ENCODE measurements at places on chromosomes 2 and 18.
A peak's percentile ranks its signal among the peaks of the same experiment; 100 is the strongest.

DNA sequence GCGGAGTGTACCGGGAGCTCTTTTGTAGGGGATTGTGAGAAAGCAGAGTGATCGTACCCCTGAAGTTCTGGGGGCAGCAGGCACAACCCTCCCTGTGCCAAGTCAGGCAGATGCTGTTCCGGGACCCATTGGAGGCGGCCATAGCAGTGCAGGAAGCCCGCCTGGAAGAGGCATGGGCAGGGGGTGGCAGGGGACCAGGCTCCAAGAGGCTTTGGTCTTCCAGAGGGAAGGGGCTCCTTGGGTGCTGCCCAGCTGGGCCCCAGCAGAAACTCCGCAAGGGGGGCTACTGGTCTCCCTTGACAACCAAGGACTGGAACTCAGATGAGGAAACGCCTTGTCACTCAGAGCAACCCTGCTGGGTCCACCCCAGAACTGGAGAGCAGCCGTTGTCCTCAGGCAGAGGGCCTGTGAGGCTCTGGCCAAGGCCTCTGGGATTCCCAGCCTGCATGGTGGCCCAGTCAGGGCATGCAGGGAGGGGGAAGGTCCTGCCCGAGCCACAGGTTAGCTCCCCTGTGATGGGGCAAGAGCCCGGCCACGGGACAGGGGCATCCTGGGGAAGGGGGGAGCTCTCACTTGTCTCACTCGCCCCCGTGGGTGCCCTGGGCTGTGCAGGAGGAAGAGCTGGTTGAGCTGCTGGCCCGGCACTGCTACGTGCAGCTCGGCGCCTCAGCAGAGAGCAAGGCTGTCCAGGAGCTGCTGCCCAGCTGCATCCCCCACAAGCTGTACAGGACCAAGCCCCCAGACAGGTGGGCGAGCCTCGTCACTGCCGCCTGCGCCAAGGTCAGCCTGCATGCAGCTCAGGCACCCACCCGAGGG, 21.0 kb upstream of the GPR17 start:
- DNase-seq: no peak

GRCh38 chr2:105450471-105450870, 51.6 kb upstream of the FHL2 start:
- no peak for DNase-seq

DNA sequence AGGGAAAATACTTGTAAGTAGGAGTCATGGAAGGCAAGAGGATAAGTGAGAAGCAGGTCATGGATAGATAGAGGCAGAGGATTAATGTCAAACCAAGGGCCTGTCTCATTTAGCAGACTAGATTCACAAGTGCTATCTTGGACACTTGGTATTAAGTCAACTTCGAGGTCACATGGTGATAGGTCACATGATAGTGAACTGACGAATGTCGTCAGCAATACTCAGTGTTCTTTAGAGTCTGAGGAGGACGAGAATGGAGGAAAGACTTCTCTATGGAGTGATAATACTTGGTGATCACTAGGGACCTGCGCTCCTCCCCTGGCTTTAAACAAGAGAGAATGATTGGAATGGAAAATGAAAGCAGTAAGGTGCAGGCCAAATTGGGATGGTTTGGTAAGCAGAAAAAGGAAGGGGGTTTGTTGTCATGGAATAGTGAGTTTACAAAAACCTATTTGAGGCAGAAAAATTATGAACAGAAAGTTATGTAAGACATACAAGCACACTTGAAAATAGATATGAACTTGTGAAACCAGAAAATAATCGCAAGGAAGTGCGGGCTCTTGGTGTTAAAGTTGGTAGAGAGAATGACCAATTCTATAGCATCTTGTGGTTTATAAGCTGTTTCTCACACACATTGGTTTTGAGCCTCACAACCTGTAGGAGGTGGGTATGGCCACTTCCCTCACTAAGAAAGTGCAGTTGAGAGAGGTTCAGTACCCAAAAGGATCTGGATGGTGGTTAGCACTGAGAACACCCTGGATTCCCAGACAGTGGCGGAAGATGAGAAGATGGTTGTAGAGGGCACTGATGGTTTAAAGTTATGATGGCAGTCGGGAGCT, 141.5 kb downstream of the WDSUB1 start:
- no peak for DNase-seq

GRCh38 chr18:60664736-60665135, 292.2 kb upstream of the MC4R start:
- DNase-seq: no peak

GRCh38 chr2:17593841-17594491, 53.5 kb downstream of the VSNL1 start:
- no peak for DNase-seq

- DNase-seq: no peak
These were observed 21.5 kb upstream of the ZNF532 start for GRCh38 chr18:58842978-58843687.

DNA sequence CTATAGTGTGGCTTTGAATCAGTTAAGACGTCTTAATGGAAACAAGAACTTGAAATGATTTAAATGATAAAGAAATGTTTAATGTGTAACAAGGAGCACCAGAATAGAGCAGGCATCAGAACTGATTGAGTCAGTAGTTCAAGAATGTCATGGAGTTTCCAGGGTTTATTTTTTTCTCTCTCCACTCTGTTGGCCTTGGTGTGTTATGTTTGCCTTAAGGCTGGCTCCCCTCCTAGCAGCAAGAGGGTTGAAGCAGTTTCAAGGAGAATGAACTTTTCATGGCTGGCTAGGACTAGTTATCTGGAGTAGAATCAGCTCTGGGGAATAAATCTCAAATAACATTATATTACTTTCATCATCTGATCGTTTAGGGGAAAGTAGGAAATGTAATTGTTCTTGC, 13.4 kb upstream of the GLS start:
- DNase-seq: no peak

DNA sequence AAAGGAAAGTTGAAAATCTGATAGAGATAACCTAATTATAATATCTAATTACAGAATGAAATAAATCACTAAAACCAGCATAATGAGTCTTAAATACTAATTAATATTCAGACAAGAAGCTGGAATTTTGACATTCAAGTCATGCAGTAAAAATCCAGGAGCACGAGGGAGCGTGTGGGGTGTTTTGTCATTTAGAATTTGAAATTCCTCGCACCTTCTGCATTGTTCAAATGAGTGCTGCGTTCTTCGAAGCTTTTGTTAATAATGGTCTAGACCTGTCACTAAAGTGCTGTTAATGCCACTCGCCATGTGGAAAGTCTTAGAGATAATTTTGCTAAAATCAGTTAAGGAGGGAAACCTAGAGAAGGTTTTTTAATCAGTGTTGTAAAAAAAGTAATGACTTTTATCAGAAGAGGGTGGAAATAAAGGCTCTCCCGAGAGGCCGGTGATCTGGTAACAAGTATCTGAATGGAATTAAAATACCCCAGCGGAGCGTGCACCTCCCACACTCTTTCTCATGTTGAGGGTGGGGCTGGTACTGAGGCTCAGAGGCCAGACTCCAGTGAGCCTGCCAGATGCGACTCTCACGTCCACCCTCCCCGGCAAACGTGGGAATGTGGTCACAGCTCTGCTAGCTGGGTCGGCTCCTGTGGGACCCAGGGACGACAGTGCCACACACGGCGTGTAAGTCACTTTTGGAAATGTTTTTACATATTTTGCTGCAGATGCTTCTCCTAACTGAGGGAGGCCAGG, 69.4 kb upstream of the MYT1L start:
- no peak for DNase-seq

- no peak for DNase-seq
These were observed 24.2 kb downstream of the SNORC start for GRCh38 chr2:232894251-232894650.

- DNase-seq: no peak
These were observed 129.9 kb downstream of the CACNB4 start for GRCh38 chr2:151968770-151969470.

DNA sequence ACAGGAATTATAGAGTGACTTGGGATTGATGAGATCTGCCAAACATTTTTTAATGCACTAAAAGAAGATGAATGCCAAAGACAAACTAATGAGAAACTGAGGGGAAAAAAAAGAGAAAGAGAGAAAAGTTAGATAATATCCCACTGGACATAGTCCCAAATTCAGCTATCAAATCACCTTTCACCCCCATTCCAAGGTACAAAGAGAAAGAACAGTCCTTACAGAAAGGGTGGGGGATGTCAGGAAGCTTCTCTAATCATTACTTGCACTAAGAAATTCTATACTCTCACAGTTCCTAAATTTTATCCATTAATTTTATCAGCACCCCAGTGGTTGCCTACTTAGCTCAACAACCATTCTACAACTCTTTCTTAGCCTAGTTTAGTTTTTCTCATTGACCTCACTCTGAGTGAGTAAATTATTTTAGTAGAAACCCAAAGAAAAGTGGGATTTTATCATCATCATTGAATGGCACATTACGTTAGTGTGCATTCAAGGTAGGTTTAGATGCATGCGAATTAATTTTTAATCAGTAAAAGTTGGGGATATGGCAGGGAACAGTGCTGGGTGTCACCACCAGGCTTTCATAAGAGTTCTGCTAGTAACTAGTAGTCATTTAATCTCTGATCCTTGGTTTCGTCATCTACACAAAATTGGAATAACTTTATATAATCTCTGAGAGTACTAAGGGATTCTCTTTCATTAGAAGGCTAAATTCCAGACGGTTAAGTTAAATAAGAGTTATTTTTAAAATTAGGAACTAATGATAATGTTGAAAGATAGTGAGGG, 85.3 kb upstream of the CYTIP start:
- no peak for DNase-seq

GRCh38 chr2:222024932-222025880, 273.6 kb downstream of the PAX3 start:
- no peak for DNase-seq

DNA sequence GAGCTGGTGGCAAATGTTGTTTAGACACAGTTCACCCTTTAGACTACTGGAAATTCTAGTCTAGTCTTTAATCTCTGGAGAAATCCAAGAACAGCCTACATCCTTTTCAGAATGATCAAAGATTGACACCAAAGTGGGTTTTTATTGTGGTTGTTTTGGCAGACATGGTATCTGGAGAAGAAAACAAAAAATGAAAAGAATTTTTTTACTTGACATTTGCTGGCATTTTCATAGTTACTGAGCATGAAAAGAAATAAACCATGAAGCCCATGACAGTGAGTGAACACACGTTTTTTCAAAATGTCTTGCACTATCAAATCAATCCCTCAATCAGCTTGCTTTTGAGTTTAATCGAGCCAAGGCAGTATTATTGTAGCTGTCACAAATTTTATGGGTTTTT, 125.3 kb downstream of the CCBE1 start:
- DNase-seq: no peak

DNA sequence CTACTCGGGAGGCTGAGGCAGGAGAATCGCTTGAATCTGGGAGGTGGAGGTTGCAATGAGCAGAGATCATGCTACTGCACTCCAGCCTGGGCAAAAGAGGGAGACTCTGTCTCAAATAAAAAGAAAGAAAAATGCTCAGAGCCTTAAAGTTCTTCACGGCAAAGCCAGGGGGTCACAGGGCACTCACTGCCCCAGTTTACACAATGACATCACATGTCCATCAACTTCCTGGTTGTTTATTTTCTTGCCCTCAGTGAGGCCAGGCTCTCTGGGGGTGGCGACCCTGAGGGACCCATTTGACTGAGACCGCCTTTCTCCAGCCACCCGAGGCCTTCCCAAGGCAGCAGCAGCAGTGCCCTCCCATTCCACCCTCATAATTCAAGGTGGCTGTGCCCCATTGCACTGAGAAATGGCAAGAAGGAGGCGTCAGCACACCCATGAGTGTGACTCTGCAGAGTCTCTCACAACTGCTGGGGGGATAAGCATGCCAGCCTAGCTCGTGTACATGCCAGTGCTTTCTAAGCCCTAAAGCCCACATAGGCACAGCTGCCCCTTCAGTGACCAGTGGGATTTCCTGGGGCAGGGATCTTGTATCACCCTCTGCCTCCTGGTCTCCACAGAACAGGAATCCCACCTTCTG, 50.0 kb downstream of the SFXN5 start:
- no peak for DNase-seq

GRCh38 chr2:38375696-38376345, 1.3 kb downstream of the ATL2 start:
- DNase-seq: no peak

GRCh38 chr2:9949239-9949991, 2.1 kb upstream of the GRHL1 start:
- DNase-seq: no peak

DNA sequence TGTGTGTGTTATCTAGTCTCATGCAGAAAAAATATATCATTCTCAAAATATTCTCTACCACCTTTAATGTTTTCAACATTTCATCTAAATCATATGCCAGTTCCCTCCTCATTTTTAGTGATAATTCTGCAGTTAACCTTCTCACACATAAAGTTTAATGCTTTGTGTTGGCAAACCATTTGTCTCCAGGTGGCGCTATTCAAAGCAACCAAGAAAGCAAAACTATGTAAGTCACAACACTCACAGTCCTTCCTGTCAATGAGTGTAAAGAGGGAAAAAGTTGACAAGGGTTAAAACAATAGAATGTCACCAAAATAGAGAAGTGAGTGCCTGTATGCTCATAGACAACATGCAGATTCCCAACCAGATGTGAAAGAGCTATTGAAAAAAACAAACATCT, 961.6 kb upstream of the LRRTM1 start:
- no peak for DNase-seq

- DNase-seq: peak; percentile 77
These were observed 86.6 kb downstream of the ITGB1BP1 start for GRCh38 chr2:9336576-9337314.

- no peak for DNase-seq
These were observed 763.5 kb upstream of the FANCL start for GRCh38 chr2:59004621-59005020.

GRCh38 chr2:7953195-7953594, 728.7 kb upstream of the ID2 start:
- DNase-seq: no peak

- no peak for DNase-seq
These were observed 127.6 kb upstream of the SERPINE2 start for GRCh38 chr2:224166654-224167053.

DNA sequence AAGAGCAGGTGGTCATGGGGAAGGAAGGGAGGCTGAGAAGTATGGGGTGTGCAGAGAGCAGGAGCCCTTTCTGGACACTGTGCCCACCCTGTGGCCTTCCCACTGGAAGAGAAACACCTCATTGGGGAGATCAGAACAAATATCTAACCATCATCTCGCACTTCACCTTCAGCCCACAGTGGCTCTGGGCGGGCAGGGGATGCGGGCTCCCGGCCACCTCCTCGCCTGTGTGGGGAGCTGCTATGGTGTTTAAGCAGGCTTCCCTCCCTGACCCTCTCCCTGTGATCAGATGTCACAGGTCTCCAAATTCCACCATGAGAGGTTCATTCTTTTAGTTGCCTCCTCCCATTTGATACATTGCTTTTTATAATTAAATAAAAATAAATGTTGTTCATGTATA, 5.0 kb downstream of the FBLN7 start:
- DNase-seq: no peak

Measured in prostate gland (tissue), 2 donors.